ENCODE measurements at places on chromosomes 3 and 15.

GRCh38 chr3:51908026-51908425, 4.9 kb upstream of the IQCF1 start:
- DNase-seq = no peak

GRCh38 chr3:13068269-13069010, 4.8 kb downstream of the IQSEC1 start:
- no peak for DNase-seq

- no peak for DNase-seq
Measured at GRCh38 chr15:25832158-25832557, 31.0 kb downstream of the ATP10A start.

- DNase-seq = no peak
Measured at GRCh38 chr3:138724443-138724842, 110.3 kb downstream of the PIK3CB start.

GRCh38 chr3:115227461-115227860, 80.4 kb upstream of the ZBTB20 start:
- no peak for DNase-seq

GRCh38 chr3:123621850-123622189, 37.0 kb upstream of the HACD2 start:
- DNase-seq = no peak

- no peak for DNase-seq
Measured at GRCh38 chr3:151548195-151548594, 87.3 kb upstream of the IGSF10 start.

- DNase-seq = no peak
Measured at GRCh38 chr15:95302206-95302605, 1028.3 kb upstream of the NR2F2 start.

DNA sequence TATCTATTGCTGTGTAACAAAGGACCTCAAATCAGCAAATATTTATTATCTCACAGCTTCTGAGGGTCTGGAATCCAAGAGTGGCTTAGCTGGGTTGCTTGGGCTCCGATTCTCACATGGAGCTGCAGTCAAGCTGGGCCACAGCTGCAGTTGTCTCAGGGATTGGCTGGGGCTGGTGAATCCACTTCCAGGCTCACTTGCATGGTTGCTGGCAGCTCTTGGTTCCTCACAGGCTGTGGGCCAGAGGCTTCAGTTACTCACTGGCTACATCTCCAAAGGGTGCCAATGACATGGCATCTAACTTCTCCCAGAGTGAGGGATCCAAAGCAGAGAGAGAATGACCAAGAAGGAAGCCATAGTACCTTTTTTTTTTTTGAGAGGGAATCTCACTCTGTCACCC, 13.9 kb upstream of the SYNM start:
- no peak for DNase-seq

GRCh38 chr3:195553268-195553667, 10.1 kb upstream of the PPP1R2 start:
- no peak for DNase-seq

GRCh38 chr15:32794973-32795372, 77.2 kb downstream of the GREM1 start:
- no peak for DNase-seq

- DNase-seq = no peak
Measured at GRCh38 chr3:30511524-30512251, 94.7 kb upstream of the TGFBR2 start.

DNA sequence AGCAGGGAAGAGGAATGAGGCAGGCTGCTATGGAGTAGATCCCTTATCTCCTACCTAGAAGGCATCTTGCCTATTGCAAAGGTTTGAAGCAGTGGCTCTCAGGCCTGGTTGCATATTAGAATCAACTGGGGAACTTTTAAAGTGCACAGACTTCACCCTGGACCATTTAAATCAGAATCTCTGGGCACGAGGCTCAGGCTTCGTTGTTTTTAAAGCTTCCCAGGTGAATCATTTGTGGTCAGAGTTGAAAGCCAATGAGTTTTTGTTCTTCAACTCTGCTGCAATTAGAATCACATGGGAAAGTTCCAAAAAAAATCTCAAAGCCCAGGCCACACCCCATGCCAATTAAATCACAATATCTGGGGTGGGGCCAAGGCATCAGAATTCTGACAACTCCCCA, 773.1 kb downstream of the AGBL1 start:
- DNase-seq = no peak

DNA sequence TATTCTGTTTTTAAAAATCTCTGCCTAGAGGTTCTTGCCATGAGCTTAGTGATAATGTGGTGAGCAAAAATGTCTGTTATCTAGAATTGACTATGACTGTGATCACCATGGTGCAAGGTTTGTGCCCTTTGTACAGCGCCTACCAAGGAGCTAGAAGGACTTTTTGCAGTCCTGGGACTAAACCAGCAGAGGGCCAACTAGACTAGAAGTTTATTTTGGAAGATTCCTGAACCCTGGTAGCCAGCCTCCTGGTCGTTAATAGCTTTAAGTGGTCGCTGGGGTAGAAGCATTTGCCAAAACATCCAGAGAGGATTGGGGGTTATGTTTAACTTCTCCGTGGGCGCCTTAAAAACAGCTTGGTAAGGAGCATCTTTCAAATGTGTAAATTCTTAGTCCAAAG, 7.8 kb downstream of the SCG5 start:
- no peak for DNase-seq

DNA sequence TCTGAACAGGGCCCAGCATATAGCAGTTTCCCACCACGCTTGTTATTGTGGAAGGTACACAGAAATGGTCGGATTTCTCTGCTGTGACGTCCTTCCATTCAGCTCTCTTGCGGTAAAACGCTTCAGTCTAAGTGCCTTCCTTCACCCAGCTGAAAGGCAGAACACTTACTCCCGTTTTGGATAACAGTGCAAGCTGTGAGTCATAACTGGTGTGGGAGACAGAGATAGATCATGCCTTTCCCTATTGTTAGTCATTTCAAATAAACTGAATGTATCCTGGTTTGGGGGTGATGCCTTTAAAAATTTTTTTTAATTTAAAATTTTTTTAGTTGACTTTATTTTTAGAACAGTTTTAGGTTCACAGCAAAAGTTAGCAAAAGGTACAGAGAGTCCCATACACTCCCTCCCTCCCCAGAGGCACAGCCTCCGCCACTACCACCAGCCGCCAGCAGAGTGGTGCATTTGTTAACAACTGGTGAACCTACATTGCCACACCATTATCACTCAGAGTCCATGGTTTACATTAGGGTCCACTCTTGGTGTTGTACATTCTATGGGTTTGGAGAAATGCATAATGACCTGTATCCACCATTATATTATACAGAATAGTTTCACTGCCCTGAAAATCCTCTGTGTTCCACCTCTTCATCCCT, 94.9 kb upstream of the NSMCE3 start:
- DNase-seq = no peak

GRCh38 chr3:128591738-128592426, 58.7 kb downstream of the RPN1 start:
- DNase-seq = no peak

GRCh38 chr3:122132949-122133540, 50.4 kb upstream of the CASR start:
- DNase-seq = no peak

GRCh38 chr3:110969229-110970211, 102.1 kb upstream of the NECTIN3 start:
- no peak for DNase-seq

- DNase-seq = no peak
Measured at GRCh38 chr15:31302778-31303725, 23.6 kb upstream of the KLF13 start.

GRCh38 chr3:12299026-12299425, 10.2 kb downstream of the PPARG start:
- no peak for DNase-seq

DNA sequence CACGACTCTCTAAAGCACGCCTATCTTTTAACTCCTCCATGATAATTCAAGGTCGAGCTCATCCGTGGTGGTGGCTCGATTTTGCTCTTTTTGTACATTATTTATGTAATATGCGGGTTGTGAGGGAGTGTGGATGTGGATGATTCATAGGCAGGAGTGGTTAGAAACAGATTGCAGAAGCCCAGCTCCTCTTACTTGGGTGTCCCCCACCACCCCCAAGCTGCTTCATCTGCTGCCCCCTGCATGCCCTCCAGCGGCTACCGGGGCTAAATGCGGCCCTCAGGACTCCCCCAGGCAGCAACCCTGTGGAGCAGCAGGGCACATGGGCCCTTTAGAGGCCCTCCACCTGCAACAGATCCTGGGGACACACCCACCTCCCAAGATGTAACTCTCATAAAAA, 111.5 kb upstream of the SELENOK start:
- no peak for DNase-seq

DNA sequence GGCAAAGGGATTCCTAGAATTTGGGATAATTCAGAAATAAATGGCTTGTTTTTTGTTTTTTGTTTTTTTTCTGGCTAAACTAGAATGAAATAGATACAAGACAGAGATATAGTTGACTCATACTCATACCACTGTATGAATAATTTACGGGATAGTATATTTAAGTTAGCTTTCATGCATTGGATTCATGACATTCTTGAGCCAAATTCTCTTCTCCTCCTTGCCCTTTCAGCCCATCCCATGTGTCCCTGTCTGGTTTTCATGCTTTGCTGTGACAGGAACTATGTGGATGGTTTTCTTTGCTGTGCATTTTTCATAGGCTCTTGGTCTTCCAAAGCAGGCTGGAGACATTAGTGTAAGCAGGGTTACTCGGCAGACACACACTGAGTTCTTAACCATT, 66.6 kb upstream of the UMPS start:
- no peak for DNase-seq

DNA sequence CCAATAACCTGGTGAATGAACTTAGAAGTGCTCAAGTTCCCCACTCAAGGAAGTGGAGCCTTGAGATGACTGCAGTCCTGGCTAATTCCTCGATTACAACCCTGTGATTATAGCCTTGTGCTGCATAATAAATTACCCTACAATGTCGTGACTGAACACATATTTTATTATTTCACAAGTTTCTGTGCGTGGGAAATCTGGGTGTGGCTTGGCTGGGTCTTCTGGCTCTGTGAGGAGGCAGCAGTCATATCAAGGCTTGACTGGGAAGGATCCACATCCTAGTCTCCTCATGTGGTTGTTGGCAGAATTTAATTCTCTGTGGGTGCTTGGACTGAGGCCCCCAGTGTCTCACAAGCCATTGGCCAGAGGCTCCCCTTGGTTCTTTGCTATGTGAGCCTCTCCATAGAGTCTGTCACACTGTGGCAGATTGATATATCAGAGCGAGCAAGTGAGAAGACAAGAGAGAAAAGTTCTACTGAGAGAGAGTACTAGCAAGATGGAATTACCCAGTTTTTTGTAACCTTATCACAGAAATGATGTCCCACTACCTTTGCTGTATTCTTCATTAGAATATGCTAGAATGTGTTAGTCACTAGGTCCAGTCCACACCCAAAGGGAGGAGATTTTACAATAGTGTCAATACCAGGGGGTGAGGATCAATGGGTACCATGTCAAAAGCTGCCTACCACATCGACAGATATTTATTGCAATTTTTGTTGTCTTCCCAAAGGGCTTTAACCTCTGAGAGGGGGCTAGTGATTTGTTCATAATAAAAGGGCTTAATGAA, 102.8 kb upstream of the TBC1D5 start:
- no peak for DNase-seq

DNA sequence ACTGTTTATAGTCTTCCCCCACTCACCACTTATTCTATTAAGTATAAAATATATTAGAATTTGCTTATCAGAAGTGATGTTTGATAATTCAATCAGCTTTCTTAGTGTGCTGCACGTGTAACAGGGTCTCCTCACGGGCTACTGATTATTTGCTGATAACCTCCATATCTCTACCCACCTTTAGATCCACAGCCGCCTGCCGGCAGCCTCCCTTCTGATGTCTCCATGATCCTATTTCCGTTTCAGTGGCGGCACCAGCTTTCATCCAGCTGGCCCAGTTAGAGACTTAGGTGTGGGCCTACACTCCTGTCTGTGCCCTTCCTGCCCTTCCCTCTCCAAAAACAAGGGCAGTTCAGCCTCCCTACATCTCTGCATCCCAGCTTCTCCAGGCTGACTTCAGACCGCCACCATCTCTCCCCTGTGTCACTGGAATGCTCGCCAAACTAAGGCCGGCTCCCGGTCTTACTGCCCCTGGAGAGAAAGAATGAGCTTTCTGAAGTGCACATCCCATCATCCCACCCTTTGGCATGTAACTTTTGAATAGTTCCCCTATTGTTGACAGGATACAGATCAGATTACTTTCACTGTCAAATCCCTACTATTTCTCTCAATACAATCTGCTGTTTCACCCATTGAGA, 76.6 kb upstream of the PRTG start:
- DNase-seq = no peak

DNA sequence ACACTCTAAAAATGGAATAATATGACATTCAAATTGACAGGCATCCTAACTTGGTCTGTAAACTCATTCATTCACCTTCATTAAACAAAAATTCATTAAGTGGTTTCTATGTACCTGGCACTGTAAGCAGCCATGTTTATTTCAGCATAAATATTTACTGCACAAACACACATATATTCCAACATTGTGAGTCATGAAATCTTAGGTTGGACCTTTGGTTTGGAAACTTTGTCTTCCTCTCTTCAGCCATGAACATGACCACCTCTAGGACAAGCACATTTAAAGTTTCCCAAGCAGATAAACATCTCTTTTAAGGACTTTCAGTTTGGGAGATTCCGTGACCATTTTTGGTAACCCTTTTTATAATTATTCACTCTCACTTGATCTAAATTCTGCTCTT, 131.8 kb downstream of the TPRG1 start:
- DNase-seq = no peak
